ENCODE measurements at places on chromosomes 5 and 9. TPM values are rescaled to one million over a fixed set of nuclear protein-coding genes. Genes with fewer than 3 reads are reported as not detected.
A peak's percentile ranks its signal among the peaks of the same experiment; 100 is the strongest.

COL27A1 gene
- 68.8 TPM for total RNA-seq

CDO1 gene
- 45.0 TPM for total RNA-seq

GRCh38 chr5:166377756-166378155 lies 1913.7 kb upstream of the WWC1 start:
- no peaks in the 10 kb centered on the region for H3K27me3 ChIP-seq
- no peaks in the 10 kb centered on the region for H3K4me1 ChIP-seq
- H3K27ac ChIP-seq, result no peak overlapping the region
- H3K36me3 ChIP-seq, result no peaks in the 10 kb centered on the region
- H3K4me3 ChIP-seq, result no peak overlapping the region

- H3K4me3 ChIP-seq, result no peak overlapping the region
- H3K27ac ChIP-seq, result no peak overlapping the region
- no peaks in the 10 kb centered on the region for H3K36me3 ChIP-seq
- no peak for DNase-seq
- H3K4me1 ChIP-seq, result no peaks in the 10 kb centered on the region
- H3K27me3 ChIP-seq, result no peaks in the 10 kb centered on the region
Measured at GRCh38 chr5:137778772-137779564, 24.8 kb upstream of the HNRNPA0 start.

GRCh38 chr5:158499075-158499891 lies 600.4 kb downstream of the EBF1 start:
- H3K4me3 ChIP-seq, result no peak overlapping the region
- no peaks in the 10 kb centered on the region for H3K27me3 ChIP-seq
- no peaks in the 10 kb centered on the region for H3K36me3 ChIP-seq
- peaks cover 5% of the 10 kb centered on the region for H3K4me1 ChIP-seq

- no peaks in the 10 kb centered on the region for H3K27me3 ChIP-seq
- DNase-seq, result no peak
- no peaks in the 10 kb centered on the region for H3K36me3 ChIP-seq
- H3K4me1 ChIP-seq, result peaks cover 11% of the 10 kb centered on the region
- H3K4me3 ChIP-seq, result no peak overlapping the region
Measured at GRCh38 chr9:4296217-4296616, 3.7 kb downstream of the GLIS3 start.

- no peak overlapping the region for H3K27ac ChIP-seq
- DNase-seq, result no peak
- H3K4me1 ChIP-seq, result no peaks in the 10 kb centered on the region
- no peaks in the 10 kb centered on the region for H3K36me3 ChIP-seq
- H3K4me3 ChIP-seq, result no peak overlapping the region
Measured at GRCh38 chr5:169410996-169411783, 110.3 kb upstream of the SLIT3 start.

GRCh38 chr9:68619636-68620035 lies 79.0 kb upstream of the TMEM252 start:
- H3K4me1 ChIP-seq, result no peaks in the 10 kb centered on the region
- no peak overlapping the region for H3K27ac ChIP-seq
- DNase-seq, result no peak
- H3K36me3 ChIP-seq, result no peaks in the 10 kb centered on the region

GRCh38 chr9:17005056-17005823 lies 129.6 kb upstream of the CNTLN start:
- H3K27ac ChIP-seq, result peak overlapping the region; percentile 60
- no peak overlapping the region for H3K4me3 ChIP-seq
- H3K4me1 ChIP-seq, result peaks cover 5% of the 10 kb centered on the region
- H3K27me3 ChIP-seq, result no peaks in the 10 kb centered on the region
- peak; percentile 61 for DNase-seq

GRCh38 chr9:81244631-81245030 lies 444.7 kb downstream of the TLE1 start:
- DNase-seq, result no peak
- H3K27ac ChIP-seq, result no peak overlapping the region
- no peaks in the 10 kb centered on the region for H3K4me1 ChIP-seq
- no peak overlapping the region for H3K4me3 ChIP-seq

GRCh38 chr9:138067613-138068367 lies 190.2 kb downstream of the CACNA1B start:
- H3K27me3 ChIP-seq, result no peaks in the 10 kb centered on the region
- no peaks in the 10 kb centered on the region for H3K36me3 ChIP-seq
- no peak overlapping the region for H3K4me3 ChIP-seq
- no peaks in the 10 kb centered on the region for H3K4me1 ChIP-seq

All from testis (tissue), 5 donors.